ENCODE measurements at places on chromosomes 11 and 22.

DNA sequence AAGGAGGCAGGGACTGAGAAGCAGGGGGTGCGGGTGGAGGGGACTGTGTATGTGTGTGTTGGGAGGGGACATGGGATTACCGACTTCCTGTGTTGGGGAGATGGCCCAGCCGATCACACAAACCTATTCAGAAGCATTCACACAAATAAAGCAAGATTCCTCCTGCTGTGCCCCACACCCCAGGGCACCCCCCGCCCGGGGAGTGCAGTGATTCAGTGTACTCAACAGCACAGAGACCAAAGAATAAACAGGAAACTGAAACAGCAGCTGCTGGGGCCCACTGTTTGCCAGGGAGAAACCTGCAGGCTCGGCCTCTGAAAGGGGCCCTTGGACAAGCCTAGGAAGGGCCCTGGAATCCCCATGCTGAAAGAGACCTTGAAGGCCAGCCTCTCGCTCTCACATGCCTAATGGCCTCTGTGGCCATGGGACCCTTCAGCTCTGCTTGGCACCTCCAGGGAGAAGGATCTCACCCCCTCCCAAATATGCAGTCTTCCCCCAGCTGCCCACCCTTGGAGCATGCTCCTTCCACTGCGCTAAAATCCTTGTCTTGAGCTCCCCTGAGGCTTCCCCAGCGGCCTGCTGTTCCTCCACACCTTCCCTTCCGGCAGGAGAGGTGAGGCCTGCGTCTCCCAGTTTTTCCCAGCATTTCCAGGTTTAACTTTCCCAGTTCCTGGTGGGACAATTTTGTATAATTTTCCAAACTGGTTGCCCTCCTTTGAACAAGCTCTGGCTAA is 72.9 kb downstream of the CSNK2A3 start:
- no peak for DNase-seq

DNA sequence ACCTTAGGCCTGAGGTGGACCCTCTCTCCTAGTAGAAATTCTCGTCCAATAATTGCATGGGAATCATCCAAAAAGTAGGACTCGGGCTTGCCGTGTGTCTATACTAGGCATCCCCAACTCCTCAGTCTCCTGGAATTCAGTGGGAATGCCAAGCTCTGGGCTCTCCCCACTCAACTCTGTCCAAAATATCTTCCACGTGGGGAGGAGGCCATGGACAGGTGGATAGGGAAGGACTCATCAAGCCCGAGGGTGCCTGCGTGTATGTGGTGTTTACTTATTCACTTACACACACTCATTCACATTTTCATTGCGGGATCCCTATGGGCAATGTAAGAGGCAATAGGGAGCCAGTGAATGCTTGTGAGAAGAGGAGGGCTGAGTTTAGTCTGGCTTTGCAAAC is 383.3 kb downstream of the MN1 start:
- no peak for DNase-seq

- DNase-seq = no peak
Observed at GRCh38 chr11:118152020-118152551, 537 bp downstream of the SCN4B start.

DNA sequence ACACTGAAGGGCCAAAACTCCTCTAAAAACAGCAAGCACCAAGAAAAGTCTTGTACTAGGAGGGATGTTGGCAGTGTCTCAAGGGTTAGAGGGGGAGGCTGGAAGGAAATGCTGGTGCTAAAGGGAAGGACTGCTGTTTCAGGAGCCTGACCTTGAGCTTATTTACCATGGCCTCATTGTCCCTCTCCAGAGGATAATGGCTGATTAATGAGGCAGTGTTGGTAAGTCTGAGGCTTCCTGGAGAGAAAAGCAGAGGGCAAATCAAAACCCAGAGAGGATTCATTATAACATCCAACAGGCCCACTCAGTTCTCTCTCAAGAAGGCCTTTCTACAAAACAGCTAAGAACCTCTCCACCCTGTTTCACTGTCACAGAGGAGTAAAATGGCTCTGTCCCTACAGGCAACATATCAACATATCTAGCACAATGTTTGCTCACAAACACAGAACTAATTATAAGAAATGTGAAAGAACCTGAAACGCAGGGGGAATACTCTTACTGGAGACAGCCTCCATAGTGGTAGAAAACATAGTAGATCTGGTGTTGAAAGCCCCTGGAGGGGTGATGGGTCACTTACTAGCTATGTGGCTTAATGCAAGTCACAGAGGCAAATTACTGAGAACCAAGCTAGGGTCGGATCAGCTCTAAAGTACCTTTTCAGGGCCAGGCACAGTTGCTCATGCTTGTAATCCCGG is 31.4 kb downstream of the NUMA1 start:
- DNase-seq = no peak

DNA sequence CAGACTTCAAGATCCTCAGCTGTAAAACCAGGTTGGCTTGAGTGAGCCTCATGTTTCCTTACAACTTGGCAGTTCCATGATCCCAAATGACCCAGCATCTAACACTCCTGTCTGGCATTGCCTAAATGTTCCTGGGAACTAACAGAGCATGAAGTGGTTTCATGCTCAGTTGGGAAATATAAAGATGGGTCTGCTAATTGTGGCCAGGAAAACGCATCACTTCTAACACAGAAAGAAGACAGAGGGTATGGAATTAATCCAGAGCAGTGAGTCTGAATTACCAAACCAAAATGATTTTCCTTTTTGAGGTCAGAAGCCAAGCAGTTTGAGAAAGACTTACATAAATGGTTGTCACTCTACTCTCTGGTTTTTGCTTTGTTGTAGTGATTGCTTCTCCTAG is 60.5 kb upstream of the MMP13 start:
- no peak for DNase-seq

- DNase-seq = no peak
Observed at GRCh38 chr22:20080776-20081654, 974 bp downstream of the DGCR8 start.

DNA sequence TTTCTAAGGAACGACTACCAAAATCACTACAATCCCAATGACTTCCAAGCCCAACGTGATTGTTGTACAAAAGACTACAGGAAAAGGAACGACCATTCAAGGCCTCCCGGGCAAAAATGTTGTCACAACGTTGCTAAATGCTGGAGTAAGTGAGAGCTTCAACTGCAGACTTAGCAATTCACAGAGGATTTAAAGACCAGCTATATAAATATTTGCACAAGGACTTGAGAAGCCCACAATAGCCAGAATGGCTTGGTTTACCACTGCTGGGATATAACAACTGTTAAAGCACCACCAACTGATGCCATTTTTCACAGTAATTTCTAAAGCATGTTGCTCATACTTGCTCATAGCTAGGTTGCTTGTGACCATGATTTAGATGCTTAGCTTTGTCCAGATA is 78.3 kb downstream of the EMSY start:
- no peak for DNase-seq

DNA sequence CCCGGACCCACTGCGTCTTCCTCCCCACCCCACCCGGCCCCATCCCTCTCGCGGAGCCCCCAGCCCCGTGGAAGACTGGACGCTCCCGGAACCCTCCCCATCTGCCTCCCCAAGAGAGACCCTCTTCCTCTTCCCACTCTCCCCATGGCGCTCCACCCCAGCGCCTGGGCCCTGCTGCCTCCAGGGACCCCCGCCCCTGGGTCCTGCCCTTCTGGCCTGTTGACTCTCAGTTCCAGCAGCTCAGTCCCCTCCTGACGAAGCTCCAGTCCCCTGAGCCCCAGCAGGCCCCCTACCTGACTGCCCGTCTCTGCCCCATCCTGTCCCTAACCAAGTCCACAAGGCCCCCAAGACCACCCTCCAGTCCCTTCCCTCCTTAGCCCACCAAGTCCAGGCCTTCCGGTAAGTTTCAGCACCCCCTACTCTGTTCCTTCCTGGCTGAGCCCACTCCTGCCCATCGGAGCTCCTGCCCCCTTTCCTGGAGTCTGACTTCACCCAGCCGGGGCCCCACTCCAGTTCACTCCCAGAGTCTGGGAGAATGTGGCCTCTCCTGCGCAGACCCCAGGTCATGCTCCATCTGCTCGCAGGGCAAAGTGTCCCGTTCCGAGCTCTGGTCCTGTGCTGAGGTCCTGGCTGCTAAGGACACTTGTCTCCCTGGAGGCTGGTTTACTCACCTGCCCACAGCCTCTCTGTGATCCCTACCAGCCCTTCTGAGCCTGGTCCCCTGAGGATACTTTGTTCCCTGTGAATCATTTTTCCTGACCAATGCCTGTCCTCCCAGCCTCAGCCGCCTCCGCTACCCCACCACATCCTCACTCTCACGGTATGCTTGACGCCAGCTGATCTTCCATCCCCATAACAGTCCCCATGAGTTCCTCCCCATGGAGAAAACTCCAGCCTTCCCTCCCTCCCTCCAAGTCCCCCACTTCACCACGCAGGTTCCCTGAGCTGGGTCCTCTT is 722 bp downstream of the IFITM10 start:
- DNase-seq = no peak

DNA sequence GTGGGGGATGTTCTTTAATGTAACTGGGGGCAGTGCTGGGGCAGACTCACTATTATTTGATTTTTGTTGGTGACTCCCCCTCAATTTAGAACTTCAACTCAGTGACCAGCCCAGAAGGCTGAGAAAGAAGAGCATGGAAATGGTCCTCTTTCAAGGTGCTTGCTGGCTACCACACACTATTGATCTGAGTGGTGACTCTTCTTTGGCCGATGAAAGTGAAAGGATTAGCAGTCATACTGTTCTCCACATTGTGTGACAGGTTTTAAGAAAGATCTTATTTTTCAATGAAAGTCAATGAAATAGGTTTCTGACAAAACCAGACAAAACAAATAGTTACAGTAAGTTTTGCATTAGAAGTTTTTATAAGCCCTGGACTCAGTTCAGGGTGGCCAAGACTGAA is 29.9 kb downstream of the NLRP14 start:
- no peak for DNase-seq

- no peak for DNase-seq
Observed at GRCh38 chr11:30535818-30536217, 50.3 kb downstream of the MPPED2 start.

GRCh38 chr11:77402218-77402556 is 71.7 kb downstream of the PAK1 start:
- DNase-seq = no peak

DNA sequence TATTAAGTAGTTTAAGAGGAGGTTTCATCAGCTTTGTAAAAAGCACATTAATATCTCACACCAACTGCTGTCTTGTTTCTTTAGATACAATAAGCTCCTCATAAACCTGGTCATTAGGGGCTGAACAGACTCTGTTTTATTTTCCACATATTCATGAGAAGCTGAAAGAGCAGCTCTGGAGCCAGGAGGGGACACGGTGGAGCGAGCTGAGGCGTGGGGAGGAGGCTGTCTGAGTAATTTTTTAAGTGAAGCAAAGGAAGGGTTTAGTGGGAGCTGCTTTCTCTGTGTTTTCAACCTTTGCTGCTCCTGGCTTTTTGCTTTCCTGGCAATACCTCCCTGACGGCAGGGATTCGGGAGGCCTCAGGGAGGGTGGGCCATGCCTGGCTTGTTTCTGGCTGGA is 67.0 kb upstream of the EIF3D start:
- no peak for DNase-seq

DNA sequence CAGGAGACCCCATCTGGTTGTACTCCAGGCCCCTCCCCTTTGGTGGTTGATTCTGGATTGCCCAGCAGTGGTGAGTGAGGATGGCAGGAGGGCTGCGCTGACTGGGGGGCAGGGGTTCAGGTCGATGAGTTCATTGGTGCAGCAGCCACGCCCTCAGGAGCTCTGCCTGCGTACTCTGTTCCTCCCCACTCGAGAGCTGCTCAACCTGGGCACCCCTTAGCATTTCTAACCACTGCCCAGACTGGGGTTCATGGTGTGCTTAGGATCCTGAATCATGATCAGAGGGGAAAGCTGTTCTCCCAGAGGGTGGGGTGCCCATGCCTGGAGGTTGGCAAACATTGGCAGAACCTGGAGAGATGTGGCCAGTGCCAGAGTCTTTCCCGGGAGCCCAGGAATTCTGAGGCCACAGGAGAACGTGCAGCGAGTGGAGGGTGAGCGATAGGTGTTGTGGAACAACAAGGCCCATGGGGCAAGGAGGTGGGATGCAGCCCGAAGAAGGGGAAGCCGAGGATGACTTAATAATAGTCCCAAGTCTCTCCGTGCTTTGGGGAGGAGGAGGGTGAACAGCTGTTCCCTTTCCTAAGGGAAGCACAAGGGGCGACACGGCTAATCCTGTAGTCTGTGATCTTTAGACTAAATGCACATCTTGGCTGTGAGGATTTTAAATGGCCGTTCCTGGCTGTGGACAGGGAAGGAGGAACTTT is 75.5 kb downstream of the SCN3B start:
- DNase-seq = no peak
